ENCODE measurements at places on chromosomes 2 and 18. TPM values are rescaled to one million over a fixed set of nuclear protein-coding genes. Genes with fewer than 3 reads are reported as not detected.

Gene FABP1
- not detected for total RNA-seq

- no peak for DNase-seq
Measured at GRCh38 chr2:135960656-135961551, 24.5 kb downstream of the DARS1 start.

DNA sequence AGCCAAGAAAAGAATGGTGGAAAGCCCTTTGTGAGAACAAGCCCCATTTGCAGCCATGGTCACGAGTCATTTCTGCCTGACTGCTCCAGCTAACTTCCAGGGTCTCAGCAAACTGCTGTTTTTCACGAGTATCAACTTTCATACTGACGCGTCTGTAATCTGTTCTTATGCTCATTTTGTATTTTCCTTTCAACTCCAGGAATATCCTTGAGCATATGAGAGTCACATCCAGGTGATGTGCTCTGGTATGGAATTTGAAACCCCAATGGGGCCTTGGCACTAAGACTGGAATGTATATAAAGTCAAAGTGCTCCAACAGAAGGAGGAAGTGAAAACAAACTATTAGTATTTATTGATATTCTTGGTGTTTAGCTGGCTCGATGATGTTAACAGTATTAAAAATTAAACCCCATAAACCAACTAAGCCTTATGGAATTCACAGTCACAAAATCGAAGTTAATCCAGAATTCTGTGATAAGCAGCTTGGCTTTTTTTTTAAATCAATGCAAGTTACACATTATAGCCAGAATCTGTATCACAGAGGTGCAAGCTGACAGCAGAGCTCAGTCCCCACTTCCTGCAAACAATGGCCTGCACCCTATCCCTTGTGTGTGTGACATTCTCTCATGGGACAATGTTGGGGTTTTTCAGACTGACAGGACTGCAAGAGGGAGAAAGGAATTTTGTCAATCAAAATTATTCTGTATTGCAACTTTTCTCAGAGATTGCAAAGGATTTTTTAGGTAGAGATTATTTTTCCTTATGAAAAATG, 26.1 kb downstream of the SLC14A1 start:
- DNase-seq = no peak

- peak; percentile 82 for DNase-seq
Measured at GRCh38 chr2:45009928-45010701, 863 bp upstream of the SIX2 start.

Gene KIF3C
- 16.9 TPM for total RNA-seq

Gene INSIG2
- total RNA-seq = 20.5 TPM

Gene SF3B6
- 397 TPM for total RNA-seq

DNA sequence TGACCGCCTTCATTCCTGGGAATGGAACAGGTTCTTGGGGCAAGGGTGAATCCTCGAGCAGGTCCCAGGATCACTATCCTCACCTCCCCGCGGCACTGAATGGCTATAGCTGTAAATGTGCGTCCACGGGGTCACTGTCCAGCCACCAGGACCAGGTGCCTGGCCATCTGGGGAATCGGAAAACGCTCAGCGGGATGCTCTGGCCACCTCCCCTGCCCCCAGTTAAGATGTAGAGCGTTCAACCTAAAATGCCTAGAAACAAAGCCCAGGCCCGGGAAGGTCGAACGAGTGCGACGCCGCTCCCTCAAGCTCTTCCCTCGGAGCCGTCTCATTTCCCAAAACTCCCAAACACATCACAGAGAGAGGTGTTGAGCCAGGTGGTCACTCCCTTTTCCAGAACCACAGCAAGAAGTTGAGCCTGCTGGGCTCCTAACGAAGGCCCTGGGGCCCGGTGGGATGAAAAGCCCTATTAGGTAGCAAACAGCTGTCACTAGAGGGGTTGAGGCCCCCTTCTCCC, 795 bp upstream of the CAPN10 start:
- DNase-seq = no peak

DNA sequence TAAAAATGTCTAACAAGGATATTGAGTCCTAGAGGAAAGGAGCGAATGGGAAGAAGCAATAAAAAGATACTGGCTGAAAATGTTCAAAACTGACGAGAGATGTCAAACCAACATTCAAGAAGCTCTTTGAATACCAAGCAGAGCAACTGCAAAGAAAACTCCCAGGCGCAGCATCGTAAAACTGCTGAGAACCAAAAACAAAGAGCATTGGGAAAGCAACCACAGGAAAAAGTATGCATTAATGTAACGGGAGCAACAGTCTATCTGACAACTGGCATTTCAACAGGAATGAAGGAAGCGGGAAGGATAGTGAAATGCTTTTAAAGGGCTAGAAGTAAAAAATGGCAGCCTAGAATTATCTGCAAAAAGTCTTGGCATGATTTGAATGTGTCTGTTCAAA, 53.1 kb downstream of the ADCY3 start:
- no peak for DNase-seq

Gene ASXL2
- 9.4 TPM for total RNA-seq

GRCh38 chr2:146927080-146927711, 917.6 kb upstream of the ACVR2A start:
- no peak for DNase-seq

Gene ASB18
- not detected for total RNA-seq

Gene TRIM43
- total RNA-seq = not detected

DNA sequence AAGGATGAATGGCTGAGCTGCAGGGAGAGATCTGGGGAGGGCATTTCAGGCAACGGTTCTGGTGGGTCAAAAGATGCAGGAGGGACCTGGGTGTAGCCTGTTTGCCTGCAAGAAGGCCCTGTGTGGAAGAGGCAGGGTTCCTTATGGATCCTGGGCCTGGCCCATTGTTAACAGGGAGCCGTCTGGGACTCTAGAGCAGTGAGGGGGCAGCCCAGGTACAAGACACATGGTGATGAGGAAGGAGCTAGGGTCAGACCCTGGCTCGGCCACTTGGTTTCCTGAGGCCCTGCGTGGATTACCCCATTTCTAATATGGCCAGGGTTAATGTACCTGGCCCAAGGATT, 124.9 kb downstream of the GLI2 start:
- DNase-seq = no peak

GRCh38 chr2:43303889-43304288, 77.5 kb upstream of the ZFP36L2 start:
- DNase-seq = no peak

Gene SLC19A3
- total RNA-seq = 1.2 TPM

DNA sequence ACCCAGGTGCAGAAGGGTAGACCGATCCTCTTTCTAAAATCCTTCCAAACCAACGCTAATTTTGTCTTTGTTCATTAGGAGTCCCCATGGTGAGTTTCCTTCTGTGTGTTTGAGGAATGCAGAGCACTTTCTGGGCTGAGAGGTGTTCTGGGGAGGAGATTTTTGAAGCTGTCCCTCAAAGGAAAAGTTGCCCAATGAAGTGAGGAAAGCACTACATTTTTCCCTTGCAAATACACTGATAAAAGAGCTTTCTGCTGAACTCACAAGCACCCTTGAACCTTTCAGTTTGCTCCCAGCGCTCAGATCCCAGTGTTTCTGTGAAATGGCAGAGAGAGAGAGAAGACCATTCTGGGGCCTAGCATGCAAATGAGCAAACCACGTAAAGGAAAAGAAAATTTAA, 299.6 kb upstream of the FANCL start:
- no peak for DNase-seq

- no peak for DNase-seq
Measured at GRCh38 chr18:55115606-55116005, 156.3 kb upstream of the CCDC68 start.

Gene OXER1
- not detected for total RNA-seq

Gene PAIP2B
- total RNA-seq = 2.5 TPM

DNA sequence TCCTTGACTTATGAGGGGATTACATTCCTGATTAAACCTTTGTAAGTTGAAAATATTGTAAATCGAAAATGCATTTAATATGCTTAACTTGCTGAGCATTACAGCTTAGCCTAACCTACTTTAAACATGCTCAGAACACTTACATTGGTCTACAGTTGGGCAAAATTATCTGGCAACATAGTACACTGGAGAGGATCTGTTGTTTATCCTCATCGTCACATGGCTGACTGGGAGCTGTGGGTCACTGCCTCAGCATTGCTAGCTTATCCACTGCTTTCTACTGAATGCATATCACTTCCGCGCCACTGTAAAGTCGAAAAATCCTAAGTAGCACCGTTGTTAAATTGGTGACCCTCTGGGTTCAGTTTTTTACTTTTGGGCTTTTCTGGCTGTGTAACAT, 13.7 kb downstream of the PMS1 start:
- no peak for DNase-seq

Gene SLC25A52
- total RNA-seq = not detected

- no peak for DNase-seq
Measured at GRCh38 chr2:44813658-44814057, 127.8 kb upstream of the SIX3 start.

Gene MARCHF4
- total RNA-seq = 4.1 TPM

DNA sequence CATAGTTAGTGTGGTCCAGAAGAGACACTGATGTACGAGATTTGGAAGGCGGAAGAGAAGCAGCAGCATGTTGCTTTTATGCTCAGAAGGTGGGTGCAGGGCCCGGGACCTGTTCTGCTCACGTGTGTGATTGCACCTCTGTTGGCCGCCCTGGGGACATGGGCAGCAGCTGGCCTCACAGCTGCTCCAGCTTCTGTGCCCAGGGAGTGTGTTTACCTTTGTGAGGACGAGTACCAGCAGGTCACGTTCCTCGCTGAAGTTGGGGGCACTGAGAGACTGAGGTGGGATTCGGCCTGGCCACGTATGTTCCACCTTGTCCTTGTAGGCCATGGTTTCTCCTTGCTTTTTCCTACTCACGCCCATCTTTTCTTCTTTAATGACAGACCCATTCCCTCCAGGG, 86.3 kb downstream of the PMAIP1 start:
- no peak for DNase-seq

DNA sequence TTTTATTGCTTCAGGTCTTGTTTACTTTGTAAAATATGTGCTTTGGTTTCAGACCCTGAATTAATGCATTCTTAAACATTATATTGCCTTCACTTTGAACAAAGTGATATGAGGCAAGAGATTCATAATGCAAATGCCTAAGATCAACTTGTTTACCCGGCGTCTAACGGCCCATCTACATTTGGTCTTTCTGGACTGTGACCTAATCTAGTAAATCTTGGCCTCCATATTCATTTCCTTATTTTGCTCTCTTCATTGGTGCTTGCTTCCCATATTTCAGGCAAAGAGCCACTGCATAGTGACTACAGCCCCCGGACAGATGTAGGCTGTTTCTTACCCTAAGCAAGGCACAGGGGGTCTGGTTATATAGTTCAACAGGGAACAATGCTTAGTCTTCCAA, 53.0 kb upstream of the SLC39A10 start:
- no peak for DNase-seq

GRCh38 chr2:151819920-151820319, 8.3 kb downstream of the ARL5A start:
- no peak for DNase-seq

Gene TP53I3
- 17.6 TPM for total RNA-seq

DNA sequence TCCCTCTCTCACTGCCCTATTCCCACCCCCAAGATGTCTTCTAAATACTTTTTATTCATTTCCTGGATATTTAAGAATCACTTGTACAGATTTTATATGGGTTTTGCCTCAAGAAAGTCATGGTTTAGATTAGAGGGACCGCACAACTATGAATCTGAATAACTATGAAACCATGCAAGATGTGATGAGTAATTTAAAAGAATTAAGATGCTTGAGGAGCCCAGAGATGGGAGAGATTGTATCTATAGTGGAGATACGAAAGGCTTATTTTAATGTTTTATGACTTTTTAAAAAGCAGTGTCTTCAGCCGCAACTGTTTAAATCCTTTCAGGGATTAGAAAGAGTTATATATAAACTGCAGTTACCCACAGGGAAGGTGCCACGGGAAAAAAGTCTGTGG, 324.1 kb downstream of the LPIN1 start:
- no peak for DNase-seq

Gene VWA3B
- 0.77 TPM for total RNA-seq

DNA sequence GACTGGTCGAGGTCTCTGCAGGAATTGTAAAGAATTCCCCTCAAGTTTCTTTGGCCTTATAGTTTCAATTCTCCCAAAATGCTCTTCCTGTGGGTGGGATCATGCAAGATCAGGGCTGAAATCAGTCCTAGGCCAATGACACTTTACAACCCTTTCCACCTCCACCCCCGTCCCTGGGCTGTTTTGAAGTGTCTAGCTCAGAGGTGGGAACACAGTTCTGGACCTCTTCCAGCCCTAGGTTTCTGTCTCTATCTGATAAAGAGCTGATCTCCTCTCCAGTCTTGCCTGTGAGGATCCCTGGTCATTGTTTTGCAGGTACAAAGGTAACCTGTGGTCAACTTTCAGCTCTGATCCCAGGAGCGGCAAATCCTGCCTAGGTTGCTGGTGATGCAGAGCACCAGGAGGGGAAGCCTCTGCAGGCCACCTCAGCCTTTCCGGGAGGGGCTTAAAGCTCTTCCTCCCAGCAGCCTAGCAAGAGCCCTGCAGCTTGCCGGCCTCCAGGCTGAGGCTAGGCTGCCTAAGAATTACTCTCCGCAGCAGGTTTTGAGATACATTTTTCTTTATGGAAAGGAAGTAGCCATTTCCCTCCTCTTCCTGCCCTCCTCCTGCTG, 69.8 kb upstream of the WIPF1 start:
- no peak for DNase-seq

GRCh38 chr2:28471214-28471613, 24.6 kb upstream of the PLB1 start:
- DNase-seq = no peak

Measured in Daoy (cell line).